ENCODE measurements at places on chromosomes 1 and 21.

DNA sequence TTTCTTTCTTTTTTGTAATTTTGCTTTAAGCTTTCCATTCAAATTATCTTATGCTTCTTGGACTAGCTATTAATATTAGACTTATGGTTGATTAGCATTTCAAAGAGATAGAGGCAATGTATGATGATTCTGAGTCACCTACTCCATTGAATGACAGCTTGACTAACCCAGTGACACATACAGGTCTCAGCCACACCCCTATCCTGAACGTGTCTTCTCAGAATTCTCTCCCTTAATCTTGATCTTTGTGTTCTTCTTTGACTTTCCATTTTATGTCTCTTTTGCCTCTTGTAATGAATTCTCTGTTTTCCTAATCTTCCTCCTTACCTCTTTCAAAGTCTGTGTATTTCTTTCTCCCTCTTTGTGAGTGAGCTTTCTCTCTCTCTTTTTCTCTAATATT is 241.1 kb downstream of the PDE4B start:
- DNase-seq, result no peak

DNA sequence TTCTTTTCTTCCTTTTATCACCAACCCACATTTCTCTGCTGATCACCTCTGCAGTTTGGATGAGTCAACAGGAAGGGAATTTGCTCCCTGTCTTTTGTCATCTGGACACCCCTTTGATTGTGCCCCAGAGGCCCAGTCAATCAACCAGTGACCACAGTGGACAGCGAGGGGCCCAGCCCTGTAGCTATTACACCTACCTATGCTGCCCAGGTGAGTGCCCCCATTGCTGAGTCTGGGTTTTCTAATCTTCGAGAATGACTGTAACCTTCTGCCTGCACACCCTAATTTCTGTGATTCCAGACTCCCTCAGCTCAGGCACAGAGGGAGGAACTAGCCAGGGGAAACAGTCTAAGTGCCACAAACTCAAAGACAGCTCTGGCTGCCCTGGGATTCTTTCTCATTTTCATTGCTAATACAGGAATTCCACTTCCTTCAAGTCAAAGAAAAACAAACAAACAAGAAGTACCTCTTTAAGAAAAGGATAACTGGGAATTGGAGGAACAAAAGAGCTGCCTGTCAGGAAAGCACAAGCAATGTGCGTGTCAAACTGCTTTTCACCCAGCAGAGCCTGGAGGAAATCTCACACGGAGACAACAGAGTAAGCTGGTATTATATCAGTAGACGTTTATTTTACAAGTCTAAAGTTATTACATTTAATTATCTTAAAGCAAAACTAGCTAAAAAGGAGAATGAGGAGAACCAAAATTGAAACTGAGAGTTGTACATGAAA is 311.1 kb downstream of the AJAP1 start:
- DNase-seq, result no peak

DNA sequence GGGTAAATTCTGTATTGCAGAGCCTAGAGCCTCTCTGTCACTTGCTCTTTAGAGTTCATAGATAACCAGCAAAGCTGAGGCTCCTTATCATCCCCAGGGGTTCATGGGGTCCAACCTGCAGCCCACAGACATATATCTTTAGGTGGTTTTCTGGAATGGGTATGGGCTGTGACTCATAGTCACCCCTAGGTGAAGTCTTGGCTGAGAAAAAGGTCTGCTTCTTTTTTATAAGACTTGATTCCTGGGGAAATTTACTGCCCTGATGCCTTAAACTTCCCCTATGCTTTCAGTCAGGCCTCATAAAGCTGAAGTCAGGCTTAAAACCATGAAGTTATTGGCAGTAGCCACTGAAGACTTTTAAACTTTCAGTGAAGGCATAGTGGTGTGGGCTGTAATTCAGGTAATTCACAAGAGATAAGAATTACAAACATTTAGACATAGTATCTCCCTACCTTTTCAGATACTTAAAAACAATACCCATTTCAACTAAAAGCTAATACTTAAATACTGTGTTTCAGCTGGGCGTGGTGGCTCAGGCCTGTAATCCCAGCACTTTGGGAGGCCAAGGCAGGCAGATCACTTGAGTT is 46.8 kb downstream of the MACO1 start:
- DNase-seq, result no peak

GRCh38 chr1:237249120-237249519 is 207.1 kb downstream of the RYR2 start:
- no peak for DNase-seq

DNA sequence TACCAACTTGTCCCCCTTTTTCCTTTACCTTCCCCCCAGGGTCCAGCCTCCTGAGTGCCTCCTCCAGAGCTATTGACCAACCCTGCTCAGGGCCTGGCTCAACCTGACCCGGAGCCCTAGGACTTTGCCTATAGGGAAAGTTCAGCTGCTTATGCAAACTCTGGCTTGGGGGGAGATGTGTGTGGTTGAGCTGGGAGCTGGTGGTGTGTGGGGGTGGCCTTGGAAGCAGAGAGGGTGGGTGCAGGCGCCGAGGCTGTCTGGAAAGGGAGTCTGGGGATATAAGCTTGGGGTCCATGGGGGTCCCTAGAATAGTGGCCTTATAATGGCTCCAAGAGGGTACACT is 14.1 kb downstream of the KCNQ4 start:
- DNase-seq, result no peak

DNA sequence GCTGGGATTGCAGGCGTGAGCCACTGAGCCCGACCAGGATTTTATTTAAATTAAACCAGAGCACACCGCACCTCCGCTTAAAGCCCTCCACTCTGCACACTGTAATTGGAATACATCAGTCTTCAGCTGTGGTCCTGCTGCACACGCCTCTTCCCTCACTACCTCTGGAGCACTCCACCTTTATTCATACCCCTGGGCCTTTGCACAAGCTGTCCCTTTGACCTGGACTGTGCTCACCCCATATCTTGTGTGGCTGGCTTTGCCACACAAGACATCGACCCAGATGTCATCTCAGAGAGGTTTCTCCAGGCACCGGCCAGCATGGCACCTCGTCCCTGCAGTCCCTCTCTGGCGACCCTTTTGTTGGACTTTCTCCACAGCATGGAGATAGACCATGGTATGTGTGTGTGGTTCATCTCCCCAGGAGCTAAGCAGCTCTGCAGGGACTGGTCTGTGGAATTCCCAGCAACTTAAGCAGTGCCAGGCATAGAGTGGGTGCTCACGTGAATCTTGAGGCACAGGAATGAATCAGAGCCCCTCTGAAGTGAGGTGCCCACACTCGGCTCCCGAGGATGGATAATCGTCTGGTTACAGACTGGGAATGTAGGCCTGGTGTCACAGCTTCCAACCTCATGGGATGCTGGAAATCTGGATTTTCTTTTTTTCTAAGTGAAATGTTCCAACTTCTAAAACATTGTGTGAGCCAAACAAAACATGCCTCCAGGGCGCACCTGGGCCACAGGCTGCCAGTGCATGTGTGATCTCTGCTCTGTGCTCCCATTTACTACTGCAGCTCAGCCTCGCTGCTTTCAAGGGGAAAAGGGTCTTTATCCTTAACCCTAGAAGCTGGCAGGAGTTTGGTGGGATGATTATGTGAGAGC is 61.9 kb downstream of the EVA1C start:
- no peak for DNase-seq

DNA sequence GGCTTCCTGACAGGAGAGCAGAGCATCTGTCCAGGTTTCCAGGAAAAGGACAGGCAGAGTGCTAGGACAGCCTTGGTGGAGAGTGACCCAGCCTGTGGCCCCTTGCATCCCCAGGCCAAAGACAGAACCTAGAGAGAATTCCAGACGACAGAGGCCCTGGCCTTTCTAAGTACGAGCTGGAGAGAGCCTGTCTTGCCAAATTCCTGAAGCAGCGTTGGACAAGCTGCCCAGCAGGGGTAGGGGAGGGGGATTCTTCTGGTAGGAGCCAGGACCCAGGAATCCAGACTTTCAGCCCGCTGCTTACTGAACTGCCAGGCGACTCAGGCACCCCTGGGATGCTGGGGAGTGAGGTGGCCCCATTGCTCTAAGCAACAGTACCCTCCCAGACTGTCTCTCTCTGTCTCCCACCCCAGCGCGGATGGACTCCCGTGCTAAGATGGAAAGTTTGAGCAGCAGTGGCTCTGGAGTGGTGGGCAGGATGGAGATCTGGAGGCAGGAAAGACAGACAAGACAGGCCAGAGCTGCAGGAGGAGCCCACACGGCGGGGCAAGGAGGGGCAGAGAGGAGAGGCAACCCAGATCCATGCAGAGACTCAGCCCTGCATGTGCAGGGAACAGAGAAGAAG is 8.8 kb upstream of the PEAR1 start:
- no peak for DNase-seq

GRCh38 chr1:68116643-68117235 is 66.3 kb upstream of the DIRAS3 start:
- DNase-seq, result no peak

DNA sequence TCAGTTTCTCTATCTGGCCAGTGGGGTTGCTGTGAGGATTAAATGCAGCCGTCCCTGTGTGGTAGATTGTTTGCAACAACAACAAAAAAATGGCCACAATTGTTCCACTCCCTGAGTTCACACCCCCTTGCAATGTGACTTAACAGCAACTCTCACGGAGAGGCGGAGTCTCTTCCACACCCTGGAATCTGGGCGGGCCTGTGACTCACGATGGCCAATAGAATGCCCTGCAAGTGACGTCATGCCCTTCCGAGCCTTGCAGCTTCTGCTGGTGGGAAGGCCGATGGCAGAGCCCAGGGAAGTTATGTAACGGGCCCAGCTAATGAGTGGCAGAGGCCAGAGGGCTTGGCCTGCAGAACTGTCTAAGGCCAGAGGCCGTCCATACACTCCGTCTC is 87.9 kb downstream of the RIPK4 start:
- DNase-seq, result no peak

GRCh38 chr1:240559781-240560180 is 52.2 kb downstream of the GREM2 start:
- no peak for DNase-seq

- DNase-seq, result no peak
Measured at GRCh38 chr21:41628256-41628655, 120.3 kb upstream of the TMPRSS2 start.

- no peak for DNase-seq
Measured at GRCh38 chr1:66275601-66276023, 258.3 kb upstream of the SGIP1 start.

GRCh38 chr1:163055531-163055930 is 13.6 kb upstream of the RGS4 start:
- DNase-seq, result no peak

DNA sequence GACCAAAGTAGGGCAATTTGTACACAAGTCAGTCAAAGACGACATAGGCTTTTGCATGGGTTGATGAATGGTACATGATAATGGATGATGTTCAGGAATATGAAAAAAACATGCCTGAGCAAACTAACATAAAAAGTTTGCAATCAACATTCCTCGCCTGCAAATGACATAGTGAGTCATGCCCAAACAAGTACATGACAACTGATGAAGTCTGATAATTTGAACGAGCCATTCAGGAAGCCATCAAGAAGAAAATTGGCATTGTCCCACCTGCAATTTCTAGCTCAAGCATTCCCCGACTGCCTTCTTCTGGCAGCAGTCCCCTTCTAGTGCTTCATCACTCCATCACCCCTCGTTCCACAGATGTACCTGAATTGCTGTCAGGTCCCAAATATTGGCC is 118.4 kb upstream of the NR5A2 start:
- no peak for DNase-seq

Data from NCI-H1417 treated with DMSO at 0.1 percent for 48 hours (cell line).